ENCODE measurements at places on chromosomes 16 and 17.

GRCh38 chr17:70896843-70897242 is 727.5 kb downstream of the KCNJ2 start:
- no peak for DNase-seq

- DNase-seq = no peak
These were observed 4.5 kb downstream of the TBX4 start for GRCh38 chr17:61456688-61457225.

GRCh38 chr16:73166441-73166851 is 118.5 kb upstream of the ZFHX3 start:
- no peak for DNase-seq

GRCh38 chr17:75130632-75131277 is 787 bp downstream of the NT5C start:
- DNase-seq = no peak

DNA sequence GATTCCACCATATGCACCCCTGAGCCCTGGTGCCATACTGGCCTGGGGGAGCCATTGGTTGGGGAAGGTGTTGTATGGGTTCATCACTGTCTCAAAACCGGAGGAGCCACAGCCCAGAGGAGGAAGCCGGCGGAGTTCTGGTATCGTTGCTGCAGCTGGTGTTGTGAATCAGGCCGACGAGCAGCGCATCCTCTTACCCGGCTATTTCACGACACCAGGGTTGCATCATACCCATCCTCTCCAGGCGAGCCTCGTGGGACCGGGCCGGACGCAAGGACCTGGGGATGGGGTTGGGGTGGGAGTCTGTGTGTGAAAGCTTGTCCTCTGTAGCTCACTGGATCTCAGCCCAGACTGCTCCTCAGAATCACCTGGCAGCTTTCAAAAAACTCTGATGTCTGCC is 6.6 kb upstream of the SLC12A3 start:
- DNase-seq = no peak

GRCh38 chr17:49029801-49030200 is 32.6 kb downstream of the IGF2BP1 start:
- no peak for DNase-seq

DNA sequence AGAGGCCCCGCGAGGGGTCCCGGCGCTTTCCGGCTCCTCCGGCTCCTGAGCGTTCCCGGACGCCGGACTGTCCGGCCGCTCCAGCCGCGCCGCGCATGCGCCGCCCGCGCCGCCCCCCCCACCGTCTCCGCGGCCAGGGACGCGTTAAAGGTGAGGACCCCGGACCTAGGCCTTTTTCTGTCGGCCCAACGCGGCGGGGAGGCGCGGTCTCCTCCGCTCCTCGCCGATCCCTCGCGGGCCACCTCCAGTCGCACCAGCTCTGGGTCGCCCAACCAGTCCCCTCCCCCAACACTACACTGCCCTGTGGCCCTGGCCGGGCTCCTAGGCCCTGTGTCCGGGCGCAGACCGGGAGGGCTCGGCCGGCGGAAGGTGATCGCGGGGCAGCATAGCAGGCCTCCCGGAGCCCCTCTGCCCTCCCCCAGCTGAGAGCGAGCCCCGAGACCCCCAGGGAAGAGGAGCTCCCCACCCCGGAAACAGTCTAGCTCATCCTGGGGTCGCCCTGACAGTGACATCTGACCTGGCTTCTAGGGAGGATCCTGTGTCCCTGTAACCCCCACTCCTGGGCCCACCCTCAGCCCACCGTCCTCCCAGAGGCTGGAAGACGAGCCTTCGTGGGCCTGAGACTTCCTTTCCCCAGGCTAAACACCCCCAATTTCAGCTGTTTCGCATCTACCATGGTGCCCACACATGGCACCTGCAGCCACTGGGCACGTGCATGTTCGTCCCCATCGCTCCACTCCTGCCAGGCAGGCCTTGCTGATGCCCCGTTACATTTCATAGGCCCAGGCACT is 14.7 kb upstream of the BCAR1 start:
- DNase-seq = no peak

DNA sequence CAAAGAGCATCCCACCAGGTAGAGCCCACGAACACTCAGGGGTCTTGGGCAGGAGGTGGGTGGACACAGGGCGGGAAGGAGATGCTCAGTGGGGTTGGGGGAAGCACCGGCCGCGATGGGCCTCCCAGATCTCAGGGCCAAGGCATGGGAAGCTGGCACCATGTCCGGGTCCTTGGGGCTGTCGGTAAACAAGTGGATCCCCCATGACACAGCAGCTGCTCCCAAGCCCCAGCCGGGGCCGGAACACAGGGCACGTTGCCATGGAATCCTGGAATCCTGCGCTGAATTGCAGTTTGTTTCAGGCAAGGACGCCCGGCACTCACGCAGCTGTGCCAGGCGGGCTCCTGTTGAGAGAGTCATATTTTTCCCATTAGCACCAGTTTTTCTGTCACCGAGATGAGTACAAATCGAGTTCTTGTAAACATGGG is 23.0 kb upstream of the CHMP6 start:
- DNase-seq = no peak

DNA sequence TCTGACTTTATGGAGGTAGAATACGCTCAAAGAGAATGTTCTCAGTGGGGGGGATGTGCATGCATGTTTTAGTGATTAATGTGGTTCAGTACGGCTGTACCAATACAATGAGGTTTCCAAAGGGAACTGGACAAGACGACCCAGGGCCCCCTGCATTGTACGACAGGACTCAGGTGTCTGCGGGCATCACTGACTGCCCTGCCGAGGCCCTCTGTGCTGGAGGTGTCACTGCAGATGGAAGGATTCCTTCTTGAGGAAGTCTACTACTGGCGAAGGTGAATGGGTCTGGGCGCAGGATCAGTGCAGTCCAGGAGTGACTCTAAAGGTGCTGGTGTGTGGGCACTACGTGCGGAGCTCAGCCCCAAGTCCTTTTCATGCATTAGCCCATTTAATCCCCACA is 3.5 kb upstream of the LGALS9 start:
- no peak for DNase-seq

- no peak for DNase-seq
These were observed 20.3 kb upstream of the CALB2 start for GRCh38 chr16:71338193-71338592.

GRCh38 chr17:35116845-35117244 is 2.8 kb downstream of the RAD51D start:
- DNase-seq = no peak
